ENCODE measurements at places on chromosomes 7 and 10. TPM values are rescaled to one million over a fixed set of nuclear protein-coding genes. Genes with fewer than 3 reads are reported as not detected.

DNA sequence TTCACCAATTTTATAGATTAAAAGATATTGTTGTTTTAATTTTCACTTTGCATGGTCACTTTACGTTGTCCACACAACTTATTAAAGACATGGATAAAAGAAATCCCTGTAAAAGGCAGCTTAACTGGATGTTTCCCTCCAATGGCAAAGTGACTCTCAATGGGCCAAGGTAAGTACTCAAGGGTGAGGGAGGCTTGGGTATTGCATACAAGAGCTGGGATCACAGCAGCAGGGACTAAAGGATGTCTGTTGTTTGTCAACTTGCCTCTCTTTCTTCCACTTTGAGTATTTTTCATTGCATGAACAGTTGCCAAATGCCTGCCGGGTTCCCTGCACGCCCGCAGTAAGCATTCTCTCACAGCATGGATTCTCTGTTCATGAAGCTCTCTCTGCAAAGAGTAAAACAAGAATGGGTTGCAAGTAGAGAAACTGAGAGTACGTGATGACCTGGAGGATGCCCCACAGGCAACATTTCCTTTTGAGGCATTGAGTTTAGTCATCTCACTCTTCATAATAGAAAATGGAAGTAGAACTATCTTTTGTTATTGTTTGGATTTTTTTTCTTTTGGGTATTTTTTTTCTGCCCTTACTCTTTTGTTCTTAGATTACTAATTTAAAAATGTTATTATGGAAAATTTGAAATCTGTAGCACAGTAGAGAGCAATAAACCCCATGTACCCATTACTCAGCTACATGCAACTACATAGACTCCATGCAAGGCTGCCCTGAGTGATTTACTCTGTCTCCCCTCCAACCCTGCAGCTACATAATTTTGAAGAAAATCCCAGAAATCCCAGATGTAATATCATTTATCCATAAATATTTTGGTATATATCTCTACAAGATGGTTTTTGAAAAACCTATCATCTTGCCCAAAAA, 26.3 kb downstream of the GPR141 start:
- DNase-seq = no peak

- no peak for DNase-seq
Observed at GRCh38 chr10:33231621-33232350, 102.7 kb downstream of the NRP1 start.

- DNase-seq = no peak
Observed at GRCh38 chr7:151780631-151781030, 96.3 kb downstream of the PRKAG2 start.

DNA sequence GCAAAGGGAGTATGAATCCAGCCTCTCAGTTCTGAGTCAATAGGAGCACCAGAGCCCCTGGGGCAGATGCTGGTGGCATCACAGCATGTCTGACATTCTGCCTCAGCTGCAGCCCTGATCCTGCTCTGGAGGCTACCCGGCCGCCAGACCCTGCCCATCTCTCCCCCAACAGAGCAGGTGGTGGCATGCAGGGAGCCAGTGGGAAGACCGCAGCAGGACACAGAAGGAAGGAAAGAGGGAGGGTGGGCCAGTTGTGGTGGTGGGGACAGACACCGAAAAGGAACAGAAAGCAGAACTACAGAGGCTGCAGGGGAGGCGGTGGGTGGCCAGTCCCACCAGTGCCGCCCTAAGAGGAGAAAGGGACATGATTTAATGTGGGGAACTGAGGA, 35.3 kb downstream of the BLNK start:
- no peak for DNase-seq

DNA sequence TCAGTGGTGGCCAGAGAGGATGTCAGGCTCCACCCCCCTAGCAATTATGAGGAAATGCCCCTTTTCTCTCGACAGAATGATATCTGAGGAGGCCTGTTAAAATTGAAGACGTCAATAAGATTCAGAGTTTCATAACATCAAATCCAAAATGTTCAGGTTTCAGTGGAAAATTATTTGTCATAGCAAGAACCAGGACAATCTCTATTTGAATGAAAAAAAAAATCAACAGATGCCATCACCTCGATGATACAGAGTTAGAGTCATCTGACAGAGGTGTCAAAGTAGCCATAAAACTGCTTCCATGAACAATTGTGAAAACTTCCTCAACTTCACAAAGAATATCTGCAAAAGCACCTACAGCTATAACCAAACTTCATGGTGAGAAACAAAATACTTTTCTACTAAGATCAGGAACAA, 7.7 kb downstream of the TMEM273 start:
- no peak for DNase-seq

- DNase-seq = no peak
Observed at GRCh38 chr7:73442222-73442902, 8.8 kb downstream of the FZD9 start.

- DNase-seq = no peak
Observed at GRCh38 chr10:91137822-91138221, 82.6 kb upstream of the PCGF5 start.

- no peak for DNase-seq
Observed at GRCh38 chr10:91124016-91124415, 96.4 kb upstream of the PCGF5 start.

- DNase-seq = peak; percentile 70
Observed at GRCh38 chr10:35300063-35300699, 36.1 kb upstream of the CCNY start.

DNA sequence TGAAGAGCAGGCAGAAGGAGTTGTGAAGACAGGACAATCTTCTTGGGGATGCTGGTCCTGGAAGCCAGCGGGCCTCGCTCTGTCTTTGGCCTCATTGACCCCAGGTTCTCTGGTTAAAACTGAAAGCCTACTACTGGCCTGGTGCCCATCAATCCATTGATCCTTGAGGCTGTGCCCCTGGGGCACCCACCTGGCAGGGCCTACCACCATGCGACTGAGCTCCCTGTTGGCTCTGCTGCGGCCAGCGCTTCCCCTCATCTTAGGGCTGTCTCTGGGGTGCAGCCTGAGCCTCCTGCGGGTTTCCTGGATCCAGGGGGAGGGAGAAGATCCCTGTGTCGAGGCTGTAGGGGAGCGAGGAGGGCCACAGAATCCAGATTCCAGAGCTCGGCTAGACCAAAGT, 1.5 kb downstream of the CHPF2 start:
- DNase-seq = no peak

DNA sequence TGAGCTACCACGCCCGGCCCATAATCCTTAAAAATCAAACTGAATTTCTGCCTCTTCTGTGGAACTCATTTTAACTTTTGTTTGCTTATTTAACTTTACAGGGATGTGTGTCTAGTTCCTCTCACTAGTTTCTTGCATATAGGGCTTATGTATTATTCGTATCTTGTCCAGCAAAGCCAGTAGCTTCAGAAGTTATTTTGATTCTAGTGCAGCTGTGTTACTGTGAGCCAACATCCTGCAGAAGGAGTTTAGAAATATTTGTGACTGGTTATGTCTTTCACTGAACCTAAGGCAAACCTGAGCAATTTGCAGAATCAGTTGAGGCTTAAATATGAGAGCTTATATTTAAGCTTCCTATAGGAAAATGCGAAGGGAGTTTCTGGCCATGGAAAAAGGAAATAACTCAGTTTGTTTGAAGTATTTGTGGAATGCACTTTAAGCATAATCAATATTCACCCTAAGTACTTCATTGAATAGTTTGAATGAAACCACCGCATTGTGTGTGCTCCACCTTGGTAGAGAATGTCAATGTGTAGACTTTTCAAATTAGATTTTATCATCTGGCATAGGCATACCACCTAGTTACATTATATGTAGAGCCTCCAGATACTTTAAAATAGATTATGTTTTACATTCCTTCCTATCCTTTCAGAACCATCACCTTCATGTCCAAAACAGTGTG, 90.8 kb downstream of the MCU start:
- no peak for DNase-seq

- DNase-seq = no peak
Observed at GRCh38 chr10:71984126-71984808, 20.1 kb downstream of the CHST3 start.

- DNase-seq = no peak
Observed at GRCh38 chr7:43884209-43884608, 14.9 kb upstream of the MRPS24 start.

Gene TFR2
- 121 TPM for total RNA-seq

Gene MYOF
- 0.27 TPM for total RNA-seq

Gene COL13A1
- not detected for total RNA-seq

Gene UCMA
- total RNA-seq = not detected

Gene TMEM213
- not detected for total RNA-seq

Gene HMX3
- 43.5 TPM for total RNA-seq

Gene AHR
- 0.25 TPM for total RNA-seq

Gene MMRN2
- total RNA-seq = 2.0 TPM

Gene STOX1
- total RNA-seq = 0.42 TPM

Gene TRIM74
- total RNA-seq = not detected

Gene RELN
- total RNA-seq = 25.1 TPM

Gene CYP26C1
- total RNA-seq = 0.16 TPM

Gene GHRHR
- not detected for total RNA-seq

Gene FOXI2
- not detected for total RNA-seq

Gene CYP3A7
- not detected for total RNA-seq

Gene ADAM12
- not detected for total RNA-seq
